ENCODE measurements at places on chromosomes 7 and 10. TPM values are rescaled to one million over a fixed set of nuclear protein-coding genes. Genes with fewer than 3 reads are reported as not detected.

RASA4B gene
- total RNA-seq, result 8.5 TPM

MYOZ1 gene
- 19.5 TPM for total RNA-seq

PVRIG gene
- total RNA-seq, result not detected

- no peak for DNase-seq
These were observed 62.6 kb downstream of the ZNF777 start for GRCh38 chr7:149398195-149398820.

DNA sequence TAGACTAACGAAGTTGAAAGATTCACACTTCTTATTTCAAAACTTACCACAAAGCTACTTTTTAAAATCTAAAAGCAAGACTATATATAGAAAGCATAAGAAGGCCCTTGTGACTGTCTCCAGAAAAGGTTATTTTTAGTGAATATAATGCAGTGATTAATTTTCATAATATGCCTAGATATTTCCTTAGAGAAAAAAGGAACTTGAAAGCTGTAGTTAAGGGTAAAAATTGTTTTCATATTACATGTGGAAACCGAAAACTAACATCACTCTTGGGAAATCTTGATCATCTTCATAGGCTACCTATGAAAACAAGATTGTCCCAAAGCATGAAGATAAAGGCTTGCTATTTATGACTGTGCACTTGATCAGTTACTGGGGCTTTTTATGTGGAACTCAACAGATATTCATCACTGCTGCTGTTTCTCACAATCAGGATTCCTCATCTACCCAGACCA lies 223.2 kb downstream of the SH2D4B start:
- no peak for DNase-seq

DNA sequence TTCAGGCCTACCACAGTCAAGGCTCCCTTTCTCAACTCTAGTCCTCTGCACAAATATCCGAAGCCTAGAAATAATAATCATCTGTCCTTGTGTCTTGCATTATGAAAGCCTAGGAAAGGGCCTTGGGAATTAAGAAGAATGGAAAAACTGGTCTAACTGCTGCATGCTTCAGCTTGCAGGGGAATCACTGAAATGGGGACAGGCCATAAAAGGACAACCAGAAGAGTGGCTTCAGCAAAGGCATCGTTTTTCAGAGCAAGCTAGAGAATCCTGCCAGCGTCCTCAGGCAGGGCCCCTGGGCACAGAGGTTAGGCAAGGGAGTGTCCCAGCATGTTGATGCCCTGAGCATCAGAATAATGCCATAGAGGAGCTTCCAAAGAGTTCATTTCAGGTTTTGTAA lies 13.2 kb downstream of the ERVW-1 start:
- DNase-seq, result no peak

GRCh38 chr10:130215151-130215930 lies 79.2 kb downstream of the GLRX3 start:
- DNase-seq, result no peak

DNA sequence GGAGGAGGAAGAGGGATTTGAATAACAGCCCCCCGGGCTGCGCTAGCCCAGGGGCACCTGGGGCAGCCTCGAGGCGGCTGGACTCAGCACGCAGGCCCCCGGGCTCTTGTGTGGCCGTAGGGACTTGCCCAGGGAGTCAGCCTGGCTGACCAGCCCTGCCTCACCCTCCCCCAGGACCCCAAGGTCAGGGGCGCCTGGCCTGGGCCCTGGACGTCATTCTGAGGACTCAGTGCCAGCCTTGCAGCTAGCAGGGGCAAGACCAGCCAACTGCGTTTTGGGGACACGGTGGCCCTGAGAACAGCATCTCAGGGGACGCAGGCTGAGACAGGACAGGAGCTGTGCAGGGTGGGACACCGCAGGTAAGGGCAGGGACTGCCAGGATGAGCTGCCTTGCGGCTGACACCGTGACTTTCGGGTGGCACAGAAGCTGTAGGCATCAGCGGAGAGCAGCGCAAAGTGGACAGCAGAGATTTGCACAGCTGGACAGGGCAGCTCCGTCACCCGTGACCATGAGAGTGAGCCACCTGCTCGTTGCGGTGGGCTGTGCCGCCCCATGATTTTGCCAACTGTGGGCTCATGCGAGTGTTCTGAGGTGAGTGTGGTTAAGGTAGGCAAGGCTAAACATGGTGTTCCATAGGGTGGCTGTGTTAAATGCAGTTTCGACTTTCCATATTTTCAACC lies 48.1 kb upstream of the UBE3C start:
- DNase-seq, result no peak

Measured in right cardiac atrium (tissue), 5 donors.